ENCODE measurements at places on chromosomes 6 and 20.

DNA sequence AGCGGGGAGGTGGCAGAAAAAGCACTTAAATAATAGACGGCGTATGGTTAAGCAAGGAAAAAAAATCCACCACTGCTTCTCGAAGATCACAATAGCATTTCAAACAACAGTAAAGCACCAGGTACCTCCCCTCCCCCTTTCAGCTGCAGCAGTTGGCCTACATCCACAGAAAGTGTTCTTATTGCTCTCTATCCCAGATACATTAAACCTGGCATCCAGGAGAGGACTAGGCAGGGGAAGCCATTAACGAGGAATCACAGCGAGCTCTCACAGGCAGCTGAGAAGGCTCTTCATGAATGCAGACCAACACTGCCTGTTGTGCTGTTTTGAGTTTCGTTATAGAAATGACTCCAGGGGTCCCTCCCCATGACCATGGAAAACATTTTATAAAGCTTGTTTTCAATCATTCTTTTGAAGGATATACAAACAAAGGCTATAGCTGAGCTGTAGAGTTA lies 11.8 kb downstream of the FYN start:
- no peak for DNase-seq

DNA sequence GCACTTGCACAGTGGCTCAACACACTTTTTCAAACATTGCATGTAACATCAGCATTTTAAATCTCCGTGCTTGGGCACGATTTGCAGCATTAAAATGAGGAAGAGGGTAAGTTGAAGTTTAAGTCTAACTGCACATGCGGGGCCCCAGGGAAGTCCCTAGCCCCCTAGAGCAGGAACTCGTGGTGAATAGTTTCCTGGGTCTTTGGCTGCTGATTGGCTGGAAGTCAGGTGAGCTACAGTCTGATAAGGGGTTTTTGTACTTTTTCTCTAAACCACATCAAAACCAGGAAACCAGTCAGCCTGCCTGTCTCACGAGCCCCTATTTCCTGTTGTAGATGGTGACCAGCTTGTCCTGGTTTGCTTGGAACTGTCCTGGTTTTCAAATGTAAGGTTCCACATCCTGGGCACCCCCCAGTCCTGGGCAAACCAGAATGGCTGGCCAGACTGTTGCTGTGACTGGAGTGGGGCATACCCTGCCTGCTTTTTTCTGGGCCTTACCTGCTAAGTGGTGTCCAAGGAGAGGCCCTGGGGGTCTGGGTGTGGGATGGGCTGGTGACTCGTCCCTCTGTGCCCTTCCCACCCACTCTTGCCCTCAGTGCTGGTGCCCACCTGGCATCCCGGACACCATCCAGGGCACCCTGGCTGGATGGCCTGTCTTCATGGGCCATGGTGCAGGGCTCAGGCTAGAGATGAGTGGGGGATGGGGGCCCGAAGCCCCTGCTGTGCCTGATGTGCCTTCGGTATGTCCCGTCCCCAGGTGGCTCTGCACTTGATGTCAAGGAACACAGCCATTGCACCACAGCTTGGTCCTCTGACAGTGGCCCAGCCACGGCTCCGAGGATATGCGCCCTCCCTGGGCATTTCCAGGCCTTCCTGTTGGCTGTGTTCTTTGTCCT lies 31.8 kb downstream of the SUN5 start:
- no peak for DNase-seq

- peak; percentile 34 for DNase-seq
Measured at GRCh38 chr20:44728801-44729443, 13.8 kb downstream of the CCN5 start.

- DNase-seq, result no peak
Measured at GRCh38 chr20:58140787-58141425, 87.5 kb downstream of the ANKRD60 start.

DNA sequence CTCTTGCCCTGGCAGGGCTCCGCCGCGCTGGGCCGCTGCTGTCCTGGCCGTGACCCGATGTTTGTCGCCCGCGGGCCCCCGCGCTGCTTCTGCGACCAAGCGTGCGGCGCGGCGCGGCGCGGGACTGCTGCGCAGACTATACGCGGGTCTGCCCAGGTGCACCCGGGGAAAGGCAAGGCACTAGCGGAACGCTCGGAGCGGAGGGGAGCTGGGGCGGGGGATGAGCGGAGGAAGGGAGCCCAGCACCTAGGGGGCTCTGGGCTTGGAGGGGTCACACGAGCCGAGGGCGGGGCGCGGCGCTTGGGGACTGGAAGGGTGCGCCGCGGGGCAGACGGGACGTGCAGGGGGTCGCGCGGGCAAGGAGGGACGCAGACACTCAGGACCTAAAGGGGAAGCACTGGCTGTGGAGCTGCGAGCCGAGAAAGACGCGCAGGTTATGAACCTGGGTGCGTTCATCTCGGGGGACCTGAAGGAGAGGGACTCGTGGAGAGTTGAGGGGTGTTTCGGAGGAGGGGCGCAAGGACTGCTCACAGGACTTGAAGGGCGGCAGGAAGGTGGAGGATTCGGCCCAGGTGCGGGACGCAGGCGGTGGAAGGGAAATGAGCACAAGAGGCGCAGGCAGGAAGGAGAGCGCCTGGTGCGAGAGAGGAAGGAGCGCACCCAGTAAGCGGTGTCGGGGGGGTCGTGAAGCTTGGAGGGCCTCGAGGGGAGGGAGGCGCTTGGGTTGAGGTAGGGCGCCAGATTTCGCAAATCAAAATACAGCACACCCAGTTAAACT lies 40.8 kb upstream of the ZNFX1 start:
- DNase-seq, result no peak

Data from anterior cingulate cortex (tissue), 58 donors.